ENCODE measurements at places on chromosomes 6 and 20.

DNA sequence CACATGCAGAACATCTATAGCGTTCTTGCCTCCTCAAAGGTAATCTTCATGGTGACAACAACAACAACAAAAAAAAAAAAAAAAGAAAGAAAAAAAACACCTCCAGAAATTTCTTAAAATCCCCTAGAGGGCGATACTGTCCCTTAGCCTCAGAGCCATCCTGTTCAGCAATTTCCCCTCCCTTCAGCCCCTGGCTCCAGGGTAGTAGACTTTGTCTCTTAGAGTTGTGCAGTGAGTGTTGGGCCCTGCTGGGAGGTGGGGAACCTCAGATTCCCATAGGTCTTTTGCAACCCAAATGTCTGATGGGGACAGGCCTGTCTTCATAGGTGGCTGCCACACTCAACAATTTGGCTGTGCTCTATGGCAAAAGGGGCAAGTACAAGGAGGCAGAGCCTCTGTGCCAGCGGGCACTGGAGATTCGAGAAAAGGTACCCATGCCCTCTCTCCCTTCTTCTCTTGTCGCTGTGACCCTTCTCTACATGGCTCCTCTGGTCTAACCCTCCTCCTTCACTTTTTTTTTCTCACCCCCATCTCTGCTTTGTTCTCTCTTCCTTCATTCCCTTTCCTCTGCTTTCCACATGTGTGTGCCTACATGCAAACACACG is 6.0 kb upstream of the PTK7 start:
- no peak for DNase-seq

DNA sequence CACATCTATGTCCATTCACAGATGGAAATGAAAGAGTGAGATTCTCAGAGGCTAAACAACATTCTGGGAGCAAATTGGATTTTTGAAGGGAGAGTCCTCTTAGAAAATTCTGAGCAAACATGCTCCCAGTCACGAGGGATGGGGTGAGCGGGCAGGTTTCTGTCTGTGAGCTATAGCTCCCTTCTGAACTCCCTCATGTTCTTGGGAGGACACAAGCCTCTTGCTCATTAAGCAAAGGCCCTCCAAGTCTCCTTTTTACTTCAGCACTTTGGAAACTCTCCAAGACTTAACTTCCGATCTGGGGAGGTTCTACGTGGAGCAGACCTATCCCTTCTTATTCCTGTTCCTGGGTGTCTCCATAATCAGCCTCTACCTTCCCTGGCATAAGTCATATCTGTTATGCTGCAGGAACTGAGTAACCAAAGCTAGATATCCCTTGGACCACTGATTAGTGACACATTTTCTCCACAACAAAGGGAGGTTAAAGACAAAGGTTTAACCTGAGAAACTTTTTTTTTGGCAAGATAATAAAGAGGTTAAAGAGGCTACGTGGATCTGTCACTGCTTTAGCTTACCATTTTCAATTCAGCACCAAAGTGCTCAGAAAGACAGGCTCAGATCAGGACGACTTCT is 33.0 kb upstream of the SMIM29 start:
- DNase-seq, result no peak

DNA sequence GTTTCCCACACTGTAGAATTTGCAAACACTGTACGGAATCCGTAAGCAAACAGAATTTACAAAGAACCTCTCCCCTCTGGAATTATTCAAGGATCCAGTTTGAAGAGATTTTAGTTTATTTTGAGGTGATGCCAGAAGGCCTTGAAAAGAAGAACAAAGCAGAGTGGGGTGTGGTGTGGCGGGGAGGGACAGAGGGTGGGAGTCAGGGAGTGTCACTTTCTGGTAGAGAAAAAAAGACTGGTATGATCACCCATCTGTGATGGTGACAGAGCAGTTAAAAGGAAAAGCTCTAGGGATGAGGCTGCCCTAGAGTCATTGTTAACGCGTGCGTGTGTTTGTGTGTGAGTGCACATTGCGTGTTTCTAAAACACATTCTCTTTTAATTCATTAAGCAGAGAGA is 97.0 kb upstream of the F13A1 start:
- no peak for DNase-seq

DNA sequence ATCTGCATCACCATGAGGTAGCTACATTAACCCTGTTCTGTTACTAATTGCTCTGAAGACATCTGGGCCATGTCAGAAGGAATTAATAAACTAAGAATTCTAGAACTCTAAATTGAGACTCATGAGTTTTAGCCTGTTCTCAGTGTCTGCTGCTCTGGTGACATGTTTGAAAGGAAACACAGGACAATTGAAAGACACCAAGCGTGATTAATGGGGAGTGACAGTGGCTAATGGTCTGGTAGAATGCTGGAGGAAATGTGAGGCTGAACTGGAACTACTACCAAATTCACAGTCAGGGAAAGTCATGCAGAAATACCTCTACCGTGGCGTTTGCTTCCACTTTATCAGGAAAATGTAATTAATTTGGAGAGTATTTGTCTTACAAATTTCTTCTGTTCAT is 140.0 kb downstream of the TBC1D7 start:
- no peak for DNase-seq

GRCh38 chr20:40938020-40938419 is 90.6 kb upstream of the TOP1 start:
- no peak for DNase-seq

- no peak for DNase-seq
Observed at GRCh38 chr6:36118550-36119107, 11.7 kb upstream of the MAPK13 start.

DNA sequence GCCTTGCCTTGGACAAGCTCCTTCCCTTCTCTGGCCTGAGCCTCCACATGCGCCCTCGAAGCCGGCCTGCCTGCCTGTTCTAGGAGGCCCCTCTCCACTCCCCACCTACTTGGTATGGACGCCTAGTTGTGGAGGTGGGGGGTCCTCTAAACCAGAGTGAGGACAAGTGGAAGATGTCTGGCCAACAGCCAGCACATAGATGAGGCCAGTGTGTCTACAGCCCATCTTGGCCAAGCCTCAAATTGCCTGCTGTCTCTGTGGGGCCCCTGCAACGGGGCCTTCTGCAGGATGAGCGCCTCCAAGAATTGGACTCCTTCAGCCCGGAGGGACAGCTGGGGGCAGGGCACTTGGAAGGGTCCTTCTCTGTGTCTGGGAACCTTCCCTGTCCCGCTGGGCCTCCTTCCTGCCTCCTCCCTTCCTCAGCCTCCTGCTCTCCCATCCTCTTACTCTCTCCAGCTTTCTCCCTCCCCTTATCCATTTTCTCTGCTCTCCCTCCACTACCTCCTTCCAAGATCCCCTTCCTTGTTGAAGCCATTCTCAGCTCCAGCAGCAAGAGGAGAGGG is 1.6 kb downstream of the MDFI start:
- DNase-seq, result no peak

GRCh38 chr6:69791065-69791471 is 5.7 kb downstream of the LMBRD1 start:
- no peak for DNase-seq

DNA sequence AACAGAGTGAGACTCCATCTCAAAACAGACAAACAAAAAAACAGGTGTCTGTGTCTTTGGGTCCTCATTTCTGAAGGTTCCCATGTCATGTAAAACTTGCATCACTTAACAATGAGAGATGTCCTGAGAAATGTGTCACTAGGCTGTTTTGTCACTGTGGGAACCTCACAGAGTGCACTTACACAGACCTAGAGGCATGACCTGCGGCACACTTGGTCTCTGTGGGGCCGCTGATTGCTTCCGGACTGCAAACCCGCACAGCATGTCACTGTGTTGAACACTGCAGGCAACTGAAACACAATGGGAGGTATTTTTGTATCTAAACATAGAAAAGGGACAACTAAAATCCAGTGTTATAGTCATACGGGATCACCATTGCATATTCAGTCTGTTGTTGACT is 42.3 kb upstream of the TMEM181 start:
- no peak for DNase-seq

- no peak for DNase-seq
Observed at GRCh38 chr20:4600308-4601014, 121.2 kb upstream of the PRND start.

DNA sequence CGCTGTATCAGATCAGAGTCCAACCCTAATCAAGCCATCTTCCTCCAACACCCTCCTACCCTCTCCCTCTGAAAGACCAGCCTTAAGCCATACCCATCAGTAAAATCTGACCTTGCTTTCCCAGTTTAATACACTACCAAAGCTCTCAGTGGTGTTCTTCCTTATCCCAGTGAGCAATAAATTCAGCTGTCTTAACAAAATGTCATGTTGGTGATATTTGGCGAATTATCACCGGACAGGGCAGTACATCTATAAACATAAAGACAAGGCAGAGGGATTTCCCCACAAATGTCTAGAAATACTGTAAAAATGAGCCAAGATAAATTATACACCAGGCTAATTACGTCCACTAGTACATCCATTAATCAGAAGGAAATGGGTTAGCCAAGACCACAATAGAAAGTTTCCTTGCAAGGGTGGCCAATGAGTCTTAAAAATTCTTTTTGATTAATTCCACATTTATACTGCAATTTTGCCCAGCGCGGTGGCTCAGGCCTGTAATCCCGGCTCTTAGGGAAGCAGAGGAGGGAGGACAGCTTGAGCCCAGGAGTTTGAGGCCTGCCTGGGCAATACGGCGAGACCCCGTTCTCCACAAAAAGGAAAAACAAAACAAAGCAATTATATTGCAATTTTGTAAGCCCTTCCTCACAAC is 905 bp downstream of the RARS2 start:
- no peak for DNase-seq

GRCh38 chr6:46370622-46371021 is 120.6 kb downstream of the RCAN2 start:
- DNase-seq, result no peak

DNA sequence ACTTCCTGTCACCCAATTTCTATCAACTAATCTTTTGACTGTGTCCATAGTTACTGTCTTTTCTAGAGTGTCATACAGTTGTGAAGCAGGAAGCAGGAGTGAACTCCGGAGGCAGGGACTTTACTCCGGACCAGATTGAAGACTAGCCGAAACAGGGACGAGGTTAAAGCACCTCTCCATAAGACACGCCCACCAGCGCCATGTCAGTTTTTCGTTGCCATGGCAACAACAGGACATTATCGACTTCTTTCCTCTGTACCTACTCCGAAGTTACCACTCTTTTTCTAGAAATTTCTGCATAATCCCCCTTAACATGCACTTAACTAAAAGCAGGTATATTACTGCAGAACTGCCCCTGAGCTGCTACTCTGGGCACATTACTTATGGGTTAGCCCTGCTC is 25.2 kb downstream of the TRIM38 start:
- no peak for DNase-seq

GRCh38 chr6:82259389-82259788 is 11.8 kb upstream of the IBTK start:
- DNase-seq, result no peak

DNA sequence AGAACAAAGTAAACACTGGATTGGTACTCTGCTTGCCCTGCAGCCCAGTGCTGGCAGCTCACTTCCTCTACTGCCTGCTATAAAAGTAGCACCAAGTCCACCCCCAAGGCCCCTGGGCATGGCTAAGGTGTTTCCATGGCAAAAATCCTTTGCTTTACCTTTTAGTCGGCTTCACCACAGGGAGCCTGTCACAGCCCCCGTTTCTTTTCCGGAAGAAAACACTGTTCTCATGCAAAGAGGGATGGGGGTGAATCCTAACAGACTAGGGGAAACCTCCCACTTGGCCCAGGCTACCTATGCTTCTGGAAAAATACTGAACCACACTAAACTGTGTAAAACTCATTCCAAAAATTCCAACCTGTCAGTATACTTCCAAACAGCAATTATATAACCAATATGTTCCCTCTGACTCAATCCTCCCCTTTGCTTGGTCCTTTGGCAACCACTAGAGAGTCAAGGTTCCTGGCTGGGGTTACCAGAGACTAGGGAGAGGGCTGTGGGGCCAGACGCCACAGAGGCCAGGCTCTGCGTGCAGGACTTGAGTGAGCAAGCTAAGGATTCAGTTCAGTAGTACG is 16.1 kb downstream of the PPIL1 start:
- DNase-seq, result no peak

DNA sequence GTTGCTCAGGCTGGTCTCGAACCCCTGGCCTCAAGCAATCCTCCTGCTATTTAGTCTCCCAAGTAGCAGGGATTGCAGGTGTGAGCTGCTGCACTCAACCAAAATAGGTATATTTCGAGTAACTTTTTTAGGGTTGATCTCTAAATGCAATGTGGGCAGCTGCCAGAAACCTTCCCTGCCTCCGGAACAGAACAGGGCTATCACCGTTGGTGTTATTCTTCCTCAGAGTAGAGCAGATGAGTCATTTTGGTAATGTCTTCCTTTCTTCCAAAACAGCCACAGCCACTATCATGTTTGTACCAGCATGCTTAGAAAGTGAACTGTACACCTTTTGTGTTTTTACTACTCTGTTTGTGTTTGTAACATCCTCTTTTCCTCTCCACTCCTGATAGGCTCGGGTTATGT is 44.1 kb downstream of the SNX9 start:
- no peak for DNase-seq

DNA sequence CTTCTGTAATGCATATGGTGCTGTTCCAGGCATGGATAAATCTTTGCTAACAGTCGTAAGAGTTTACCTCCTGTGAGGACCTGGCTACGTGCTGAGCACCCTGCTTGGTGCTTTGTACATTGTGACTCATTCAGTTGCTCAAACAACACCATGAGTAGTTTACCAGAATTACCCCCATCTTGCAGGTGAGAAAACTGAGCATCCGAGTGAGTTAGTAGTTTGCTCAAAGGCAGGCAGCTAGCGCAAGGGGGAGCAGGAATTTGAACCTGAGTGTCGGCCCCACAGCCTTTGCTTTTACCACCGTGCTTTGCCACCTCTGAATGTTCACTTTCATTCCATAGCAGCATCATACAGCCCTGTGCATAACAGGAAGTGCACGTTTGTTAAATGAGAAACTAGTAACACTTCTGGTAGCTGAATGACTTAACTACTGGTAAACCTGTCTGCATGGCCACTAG is 121.9 kb downstream of the MTHFD1L start:
- DNase-seq, result no peak

GRCh38 chr20:16803965-16804792 is 56.0 kb downstream of the OTOR start:
- no peak for DNase-seq

DNA sequence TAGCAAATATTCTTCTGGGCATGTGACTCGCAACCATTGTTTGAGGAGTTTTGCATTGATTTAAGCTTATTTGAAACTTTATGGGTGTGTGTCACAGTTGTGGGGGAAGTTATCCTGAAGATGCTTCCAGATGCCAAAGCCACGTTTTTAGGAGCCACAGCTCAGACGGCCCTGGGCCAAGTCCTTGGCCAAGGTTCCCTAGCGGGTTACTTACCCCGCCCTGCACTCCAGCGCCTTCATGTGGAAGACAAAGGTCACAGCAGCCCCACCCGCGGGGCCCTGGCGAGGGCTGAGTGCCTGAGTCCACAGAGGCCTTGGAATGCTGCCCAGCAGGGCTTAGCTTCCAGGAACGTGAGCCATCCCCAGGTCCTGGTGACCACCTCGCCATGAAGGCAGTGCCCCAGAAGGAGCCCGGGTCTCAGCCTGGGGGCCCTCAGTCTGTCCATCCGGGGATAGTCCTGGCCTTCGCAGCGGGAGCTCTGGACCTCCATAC is 308.3 kb downstream of the CDH4 start:
- DNase-seq, result peak; percentile 78

GRCh38 chr20:44264287-44264686 is 17.2 kb downstream of the GDAP1L1 start:
- no peak for DNase-seq
